ENCODE measurements at places on chromosomes 1 and 21.

DNA sequence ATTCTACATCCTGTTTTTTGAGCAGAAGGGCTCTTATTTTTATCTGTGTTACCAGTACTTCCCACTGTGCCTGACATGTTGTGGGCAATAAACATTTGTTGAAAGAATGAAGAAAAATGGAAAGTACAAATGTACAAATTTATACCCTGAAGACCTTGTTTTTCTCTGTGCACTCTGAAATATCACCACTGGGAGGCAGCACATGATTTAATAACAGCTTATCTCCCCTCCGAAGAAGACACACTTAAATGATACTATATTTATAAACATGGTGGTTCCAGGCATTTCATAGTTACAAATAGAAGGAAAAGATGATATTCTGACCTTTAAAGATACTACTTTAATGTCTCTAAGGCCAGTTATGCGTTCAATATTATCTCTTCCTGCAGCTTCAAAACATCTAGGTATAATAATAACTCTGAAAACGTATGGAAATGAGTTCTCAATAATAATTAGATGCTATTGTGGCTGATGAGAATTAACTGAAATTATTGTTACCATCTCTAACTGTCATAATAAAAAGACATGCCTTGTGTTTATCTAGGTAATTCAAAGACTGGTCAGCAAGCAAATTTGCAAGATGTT lies 12.8 kb downstream of the DYNLT5 start:
- peak; percentile 41 for DNase-seq

GRCh38 chr1:168535536-168535935 lies 8.3 kb downstream of the XCL2 start:
- DNase-seq = no peak

DNA sequence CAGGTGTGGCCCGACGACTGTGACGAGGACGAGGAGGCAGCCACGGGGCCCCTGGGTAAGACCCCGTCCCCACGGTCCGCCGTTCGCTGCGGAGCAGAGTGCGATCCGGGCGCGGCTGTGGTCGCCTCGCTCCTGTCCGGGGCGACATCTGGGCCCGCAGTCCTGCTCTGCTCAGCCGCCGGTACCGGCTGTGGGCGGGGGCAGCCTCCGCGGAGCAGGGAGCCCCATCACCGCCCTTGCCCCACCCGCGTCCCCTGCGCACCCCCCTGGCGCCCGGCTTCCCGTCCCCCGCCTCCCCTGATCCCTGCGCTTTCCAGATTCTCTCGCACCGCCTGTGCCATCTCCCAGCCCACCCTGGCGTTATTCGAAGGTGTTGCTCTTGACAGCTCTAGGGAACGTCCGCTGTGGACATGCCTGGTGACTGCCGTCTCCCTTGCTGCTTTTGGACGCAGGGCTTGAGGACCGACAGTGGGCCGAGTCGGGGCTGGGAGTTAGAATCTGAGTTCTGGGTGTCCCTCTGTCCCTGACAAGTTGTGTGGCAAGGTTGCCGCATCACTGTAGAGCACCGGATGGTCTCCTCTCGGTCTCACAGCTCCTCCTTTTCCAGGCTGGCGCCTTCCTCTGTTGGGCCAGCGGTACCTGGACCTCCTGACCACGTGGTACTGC lies 596 bp downstream of the TOR3A start:
- DNase-seq = peak; percentile 47

DNA sequence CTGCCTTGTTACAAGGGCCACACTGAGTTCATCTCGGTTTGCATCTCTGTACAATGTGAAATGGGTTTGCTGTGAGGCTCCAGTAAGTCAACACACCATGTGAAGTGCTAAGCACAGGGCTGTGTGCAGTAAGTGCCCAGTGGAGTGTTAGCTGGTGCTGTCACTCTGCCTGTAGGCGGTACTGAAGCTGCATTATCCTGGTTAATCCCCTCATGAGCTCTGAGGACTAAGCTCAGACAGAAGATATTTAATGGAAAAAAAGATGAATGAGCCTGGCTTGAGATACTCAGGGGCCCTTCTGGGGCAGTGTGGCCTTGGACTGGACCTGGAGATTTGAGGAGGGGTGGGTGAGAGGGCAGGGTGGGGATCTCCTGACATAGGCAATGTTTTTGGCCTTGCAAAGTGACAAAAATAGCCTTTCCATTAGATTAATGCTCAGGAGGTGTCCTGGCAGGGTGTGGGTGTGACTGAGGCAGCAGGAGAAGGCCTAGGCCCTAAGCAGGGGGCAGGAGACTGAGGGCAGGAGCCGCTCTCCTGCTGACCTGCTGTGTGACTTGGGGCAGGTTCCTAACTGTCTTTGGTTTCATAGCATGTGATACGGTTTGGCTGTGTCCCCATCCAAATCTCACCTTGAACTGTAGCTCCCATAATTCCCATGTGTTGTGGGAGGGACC lies 570.5 kb downstream of the PTPRU start:
- DNase-seq = no peak

- no peak for DNase-seq
Measured at GRCh38 chr1:221805121-221805520, 63.2 kb upstream of the DUSP10 start.

GRCh38 chr21:45499970-45500577 lies 42.2 kb downstream of the SLC19A1 start:
- no peak for DNase-seq

DNA sequence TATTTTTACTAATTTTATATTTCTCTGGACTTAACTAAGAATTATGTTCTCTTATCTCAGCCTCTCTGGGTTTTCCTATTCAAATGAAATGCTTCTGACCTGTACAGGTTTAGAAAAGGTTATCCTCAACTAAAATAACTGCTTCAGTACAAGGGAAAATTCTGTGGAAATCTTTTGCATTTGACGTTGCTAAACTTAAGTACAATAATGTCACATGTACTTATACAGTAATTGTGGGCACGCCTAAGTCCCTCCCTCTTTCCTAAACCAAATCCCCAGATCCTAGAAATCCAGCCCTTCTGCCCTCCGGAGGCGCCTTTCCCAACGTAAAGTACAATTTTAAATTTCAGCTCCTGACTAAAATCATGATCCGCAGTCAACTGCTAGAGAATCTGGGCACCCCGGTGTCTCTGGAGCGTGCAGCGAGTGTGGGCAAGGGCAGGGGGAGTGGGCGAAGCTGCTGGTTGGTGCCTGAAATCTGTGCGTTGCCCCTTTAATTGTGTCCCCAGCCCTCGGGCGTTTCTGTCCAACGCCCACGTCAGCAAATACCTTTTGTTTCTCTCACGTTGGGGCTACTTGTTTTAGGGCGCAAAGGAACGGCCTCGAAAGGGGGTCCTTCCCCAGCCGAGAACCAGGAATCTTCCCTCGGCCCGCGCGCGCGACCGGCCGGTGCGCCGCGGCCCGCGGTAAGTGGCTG lies at the start of gene ZBTB8A:
Gene ZBTB8A, plus strand, starts transcription at position 541 of the 697 bp plus-strand sequence. CDS start 53,505 bp downstream, outside the sequence.
- peak; percentile 28 for DNase-seq

DNA sequence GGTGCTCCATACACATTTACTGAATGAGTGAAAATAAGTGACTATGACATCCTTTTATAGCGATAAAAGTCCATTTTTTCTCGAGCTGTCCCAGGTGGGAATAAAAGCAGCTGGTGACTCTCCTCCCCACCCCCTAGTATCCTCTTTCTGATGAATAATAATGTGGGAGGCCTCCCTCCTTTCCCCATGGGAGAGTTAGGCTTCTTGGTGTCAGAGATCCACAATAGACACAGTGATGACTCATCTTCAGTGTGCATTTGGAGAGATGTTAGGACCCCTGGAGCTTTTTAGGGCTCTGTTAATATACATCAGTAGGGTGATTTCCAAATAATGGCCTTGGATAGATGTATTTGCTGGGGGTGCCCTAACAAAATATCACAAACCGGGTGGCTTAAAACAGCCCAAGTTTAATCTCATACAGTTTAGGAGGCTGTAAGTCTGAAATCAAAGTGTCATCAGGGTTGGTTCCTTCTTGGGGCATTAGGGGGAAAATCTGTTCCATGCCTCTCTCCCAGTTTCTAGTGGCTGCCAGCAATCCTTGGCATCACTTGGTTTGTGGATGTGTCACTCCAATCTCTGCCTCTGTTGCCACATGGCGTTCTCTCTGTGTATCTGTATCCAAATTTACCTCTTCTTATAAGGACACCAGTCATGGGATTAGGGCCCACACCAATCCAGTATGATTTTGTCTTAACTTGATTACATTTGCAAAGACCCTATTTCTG lies 4.4 kb upstream of the PHC2 start:
- no peak for DNase-seq

- no peak for DNase-seq
Measured at GRCh38 chr1:67342076-67342890, 34.6 kb downstream of the IL12RB2 start.

- no peak for DNase-seq
Measured at GRCh38 chr1:202553560-202554038, 156.7 kb downstream of the SYT2 start.

DNA sequence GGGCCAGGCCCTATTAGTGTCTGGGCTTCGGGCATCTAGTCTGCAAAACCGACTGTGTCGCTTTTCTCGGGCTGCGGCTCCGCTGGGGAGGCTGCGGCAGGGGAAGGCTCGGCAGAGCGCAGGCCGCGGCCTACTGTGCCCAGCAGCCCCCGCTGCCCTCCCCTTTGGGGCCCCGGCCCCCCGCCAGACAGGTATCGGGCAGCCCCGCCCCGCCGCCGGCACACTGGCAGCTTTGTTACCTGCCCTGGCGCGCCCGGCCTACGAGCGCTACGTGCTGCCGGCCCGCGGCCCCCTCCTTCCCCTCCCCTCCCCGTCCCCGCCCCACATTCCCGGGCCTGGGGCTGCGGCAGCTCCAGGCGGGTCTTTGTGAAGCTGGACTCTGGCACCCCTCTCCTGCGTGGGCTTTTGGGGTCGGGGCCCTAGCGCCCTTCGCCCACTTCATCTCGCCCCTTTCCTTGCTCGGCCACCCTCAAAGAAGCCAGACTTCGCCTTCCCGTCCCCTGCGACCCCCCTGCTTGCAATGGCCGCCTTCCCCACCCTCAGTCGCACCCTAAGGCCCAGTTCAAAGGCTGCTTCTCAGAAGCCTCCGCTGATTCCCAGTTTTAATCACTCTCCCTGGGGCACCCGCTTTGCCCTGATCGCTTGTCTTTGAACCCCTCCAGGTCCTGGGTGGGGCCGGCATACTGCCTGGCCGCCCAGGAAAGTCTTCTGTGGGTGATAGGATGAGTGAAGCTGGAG lies 48.9 kb upstream of the SLC2A1 start:
- DNase-seq = peak; percentile 29

DNA sequence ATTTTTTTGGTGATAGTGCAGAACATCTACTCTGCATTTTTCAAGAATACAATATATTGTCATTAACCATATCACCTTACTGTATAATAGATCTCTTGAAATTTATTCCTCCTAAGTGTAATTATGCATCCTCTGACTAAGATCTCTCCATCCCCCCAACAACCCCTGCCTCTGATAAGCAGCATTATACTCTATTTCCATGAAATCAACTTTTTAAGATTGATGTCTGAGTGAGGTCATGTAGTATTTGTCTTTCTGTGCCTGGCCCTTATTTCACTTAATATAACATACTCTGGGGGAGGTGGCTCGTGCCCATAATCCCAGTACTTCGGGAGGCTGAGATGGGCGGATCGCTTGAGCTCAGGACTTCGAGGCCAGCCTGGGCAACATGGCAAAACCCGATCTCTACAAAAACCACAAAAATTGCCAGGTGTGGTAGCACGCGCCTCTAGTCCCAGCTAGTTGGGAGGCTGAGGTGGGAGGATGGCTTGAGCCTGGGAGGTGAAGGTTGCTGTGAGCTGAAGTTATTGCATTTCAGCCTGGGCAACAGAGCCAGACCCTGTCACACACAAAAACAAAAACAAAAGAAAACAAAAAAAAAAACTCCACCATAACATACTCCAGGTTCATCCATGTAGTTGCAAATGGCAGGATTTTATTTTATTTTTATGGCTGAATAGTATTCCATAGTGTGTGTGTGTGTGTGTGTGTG lies 5.7 kb downstream of the ACOT11 start:
- no peak for DNase-seq

- no peak for DNase-seq
Measured at GRCh38 chr21:32094804-32095203, 184.0 kb downstream of the MIS18A start.

DNA sequence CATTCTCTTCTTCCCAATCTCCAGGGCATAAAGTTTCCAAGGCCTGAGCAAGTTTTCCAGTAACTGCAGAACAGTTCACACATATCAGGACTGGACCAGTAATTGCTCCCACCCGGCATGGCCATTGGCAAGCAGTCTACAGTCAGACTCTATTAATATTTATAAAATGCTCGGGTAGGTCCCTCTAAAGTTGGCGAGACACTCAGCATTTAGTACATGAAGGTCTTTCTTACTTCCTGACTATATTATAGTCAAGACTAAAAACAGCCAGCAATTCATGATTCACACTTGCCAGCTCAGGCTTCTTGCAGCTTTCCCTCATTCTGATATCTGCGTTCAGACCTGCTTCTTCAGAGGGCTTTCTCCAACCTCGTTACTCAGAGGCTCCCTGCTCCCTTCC lies 25.4 kb downstream of the GADD45A start:
- DNase-seq = no peak

GRCh38 chr1:168894397-168894903 lies 165.4 kb upstream of the DPT start:
- no peak for DNase-seq

- no peak for DNase-seq
Measured at GRCh38 chr1:89780721-89781120, 40.1 kb upstream of the LRRC8D start.

DNA sequence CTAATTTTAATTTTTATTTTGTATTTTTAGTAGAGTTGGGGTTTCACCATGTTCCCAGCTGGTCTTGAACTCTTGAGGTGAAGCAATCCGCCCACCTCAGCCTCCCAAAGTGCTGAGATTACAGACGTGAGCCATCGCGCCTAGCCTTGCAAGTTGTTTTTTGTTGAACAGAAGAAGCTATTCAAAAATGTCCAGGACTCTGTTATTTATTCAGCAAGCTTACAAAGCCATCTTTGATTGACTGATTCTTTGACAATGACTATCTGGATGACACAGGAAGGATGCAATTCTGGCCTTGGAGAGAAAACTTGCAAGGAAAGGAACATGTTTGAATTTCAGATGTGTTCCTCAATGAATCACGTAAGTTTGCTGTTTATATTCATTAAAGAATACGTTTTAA lies 63.5 kb downstream of the MAP3K7CL start:
- no peak for DNase-seq

DNA sequence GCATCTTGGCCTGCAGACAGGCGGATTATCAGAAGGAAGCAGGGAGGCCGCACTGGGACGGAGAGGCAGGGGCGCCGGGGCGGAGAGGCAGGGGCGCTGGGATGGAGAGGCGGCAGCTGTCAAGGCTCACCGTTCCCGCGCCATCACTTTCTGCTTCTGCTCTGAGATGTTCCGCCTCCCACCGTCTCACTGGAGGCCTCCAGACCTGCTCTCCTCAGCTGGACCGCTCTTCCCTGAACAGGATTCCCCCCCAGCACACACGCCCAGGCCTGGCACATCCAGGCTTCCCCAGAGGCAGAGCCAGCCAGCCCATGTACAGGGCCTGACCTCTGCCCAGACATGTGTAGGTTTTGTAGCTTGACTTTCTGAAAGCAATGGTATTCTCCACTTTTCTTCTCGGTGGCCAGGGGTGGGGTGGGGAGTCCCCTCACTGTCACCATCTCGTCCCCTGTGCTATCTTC lies 84.1 kb downstream of the RIPK4 start:
- DNase-seq = no peak

- no peak for DNase-seq
Measured at GRCh38 chr1:100481303-100481702, 56.6 kb upstream of the GPR88 start.
